Thoracic aorta (tissue), 2 donors: ENCODE measurements at places on chromosomes 7 and 10. TPM values are rescaled to one million over a fixed set of nuclear protein-coding genes. Genes with fewer than 3 reads are reported as not detected.

GRCh38 chr10:124904796-124905195, 37.1 kb upstream of the ZRANB1 start:
- no peak for DNase-seq

- DNase-seq: no peak
Observed at GRCh38 chr10:129851941-129852640, 112.0 kb downstream of the EBF3 start.

GRCh38 chr7:47582764-47583738, 1.1 kb upstream of the TNS3 start:
- no peak for DNase-seq

- no peak for DNase-seq
Observed at GRCh38 chr10:33735464-33735923, 401.0 kb upstream of the NRP1 start.

DNA sequence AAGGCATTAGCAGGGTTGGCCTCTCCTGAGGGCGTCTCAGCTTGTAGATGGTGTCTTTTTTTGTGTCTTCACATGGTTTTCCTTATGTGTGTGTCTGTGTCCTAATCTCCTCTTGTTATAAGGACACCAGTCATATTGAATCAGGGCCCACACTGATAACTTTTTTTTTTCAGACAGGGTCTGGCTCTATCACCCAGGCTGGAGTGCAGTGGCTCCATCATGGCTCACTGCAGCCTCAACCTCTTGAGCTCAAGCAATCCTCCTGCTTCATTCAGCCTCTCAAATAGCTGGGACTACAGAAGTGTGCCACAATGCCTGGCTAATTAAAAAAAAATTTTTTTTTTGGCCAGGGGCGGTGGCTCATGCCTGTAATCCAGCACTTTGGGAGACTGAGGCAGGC, 41.3 kb upstream of the KMT2C start:
- DNase-seq: no peak

DNA sequence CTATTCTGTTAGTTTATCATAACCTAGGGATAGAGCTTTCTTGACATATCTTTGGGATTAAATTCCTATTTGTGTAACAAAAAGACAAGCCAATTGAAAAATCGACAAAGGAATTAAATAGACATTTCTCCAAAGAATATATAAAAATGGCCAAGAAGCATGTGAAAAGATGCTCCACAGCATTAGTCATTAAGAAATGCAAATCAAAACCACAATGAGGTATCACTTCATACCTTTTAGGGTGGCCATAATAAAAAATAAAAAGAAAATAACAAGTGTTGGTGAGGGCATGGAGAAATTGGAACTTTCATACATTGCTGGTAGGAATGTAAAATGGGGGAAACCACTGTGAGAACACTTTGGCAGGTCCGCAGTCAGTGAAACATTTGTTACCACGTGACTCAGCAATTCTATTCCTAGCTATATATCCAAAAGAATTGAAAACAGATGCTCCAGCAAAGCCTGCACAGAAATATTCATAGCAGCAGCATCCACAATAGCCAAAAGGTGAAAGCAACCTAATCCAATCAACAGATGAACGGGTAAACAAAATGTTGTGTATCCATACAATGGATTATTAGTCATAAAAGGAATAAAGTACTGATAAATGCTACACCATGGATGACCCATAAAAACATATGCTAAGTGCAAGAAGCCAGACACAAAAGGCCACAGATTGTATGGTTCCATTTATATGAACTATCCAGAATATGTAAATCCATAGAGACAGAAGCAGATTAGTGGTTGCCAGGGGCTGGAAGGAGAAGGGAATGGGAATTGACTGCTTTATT, 20.5 kb downstream of the SPAG6 start:
- DNase-seq: no peak

GRCh38 chr10:122499491-122499941, 38.2 kb downstream of the HTRA1 start:
- no peak for DNase-seq

The GHRHR gene
- total RNA-seq: not detected
